ENCODE measurements at places on chromosomes 7 and 10.

- no peak for DNase-seq
Measured at GRCh38 chr7:80981405-80981804, 62.6 kb upstream of the SEMA3C start.

- no peak for DNase-seq
Measured at GRCh38 chr7:111380945-111381344, 181.3 kb downstream of the IMMP2L start.

- no peak for DNase-seq
Measured at GRCh38 chr7:101686030-101686429, 56.9 kb upstream of the MYL10 start.

GRCh38 chr10:72254813-72255568 is 18.7 kb upstream of the DDIT4 start:
- peak; percentile 80 for DNase-seq

GRCh38 chr10:78359640-78360091 is 326.0 kb downstream of the RPS24 start:
- DNase-seq, result no peak
